ENCODE measurements at places on chromosomes 1 and 21. TPM values are rescaled to one million over a fixed set of nuclear protein-coding genes. Genes with fewer than 3 reads are reported as not detected.

Gene CD1B
- total RNA-seq, result not detected

Gene DISP1
- total RNA-seq, result 4.3 TPM

DNA sequence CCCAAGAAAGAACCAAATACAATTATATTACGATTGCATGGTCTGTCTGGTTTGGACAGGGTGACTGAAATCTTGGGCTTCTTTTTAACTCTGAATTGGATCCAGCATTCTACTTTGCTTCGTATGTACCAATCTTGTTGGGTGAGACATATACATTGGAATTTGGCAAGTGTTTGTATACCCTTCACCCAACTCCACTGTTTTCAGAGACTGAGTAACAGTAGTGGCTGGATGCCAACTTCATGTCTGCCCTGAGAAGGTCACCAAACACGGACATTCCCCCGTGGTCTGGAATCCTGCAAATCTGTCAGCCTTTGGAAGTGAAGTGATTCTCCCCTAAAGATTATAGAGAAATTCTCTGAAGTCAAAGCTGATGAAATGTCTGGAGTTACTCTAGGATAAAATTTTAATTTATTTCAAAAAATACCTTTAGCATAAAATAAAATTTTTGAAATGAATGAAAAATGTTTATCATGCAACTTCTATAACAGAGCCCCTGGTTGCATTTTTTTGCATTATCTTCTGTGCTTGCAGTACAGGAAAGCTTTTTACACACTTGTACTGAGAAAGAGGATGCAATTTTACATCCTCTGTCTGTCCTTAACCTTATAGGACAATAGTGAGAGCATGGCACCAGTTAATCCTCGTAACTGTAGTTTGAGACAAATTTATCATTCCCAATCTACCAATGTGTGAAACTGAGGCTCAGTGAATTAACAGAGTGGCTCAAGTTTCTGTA, 201.8 kb downstream of the DISC1 start:
- H3K27me3 ChIP-seq, result no peaks in the 10 kb centered on the region
- H3K4me1 ChIP-seq, result no peaks in the 10 kb centered on the region
- H3K27ac ChIP-seq, result no peak overlapping the region
- no peaks in the 10 kb centered on the region for H3K36me3 ChIP-seq

- no peak overlapping the region for H3K27ac ChIP-seq
- DNase-seq, result no peak
- peaks cover 3% of the 10 kb centered on the region for H3K4me1 ChIP-seq
- no peak overlapping the region for H3K4me3 ChIP-seq
Measured at GRCh38 chr1:226181996-226182714, 4.4 kb downstream of the ACBD3 start.

- DNase-seq, result no peak
- peaks cover 10% of the 10 kb centered on the region for H3K4me1 ChIP-seq
- no peaks in the 10 kb centered on the region for H3K27me3 ChIP-seq
- no peaks in the 10 kb centered on the region for H3K36me3 ChIP-seq
- H3K27ac ChIP-seq, result no peak overlapping the region
Measured at GRCh38 chr1:209353053-209353452, 230.5 kb upstream of the CAMK1G start.

Gene TNNI3K
- total RNA-seq, result 0.48 TPM

Gene RGS4
- total RNA-seq, result 0.74 TPM

Gene MPL
- total RNA-seq, result not detected

Gene BSND
- total RNA-seq, result 0.43 TPM

Gene DCDC2B
- not detected for total RNA-seq

GRCh38 chr1:31749785-31750735, 14.1 kb downstream of the ADGRB2 start:
- DNase-seq, result no peak
- H3K27me3 ChIP-seq, result no peaks in the 10 kb centered on the region
- H3K27ac ChIP-seq, result no peak overlapping the region
- no peak overlapping the region for H3K4me3 ChIP-seq
- H3K4me1 ChIP-seq, result peaks cover 19% of the 10 kb centered on the region
- no peaks in the 10 kb centered on the region for H3K36me3 ChIP-seq

Gene HAO2
- total RNA-seq, result not detected

Gene SDHB
- total RNA-seq, result 98.7 TPM

- no peak overlapping the region for H3K4me3 ChIP-seq
- no peaks in the 10 kb centered on the region for H3K36me3 ChIP-seq
- 0 out of 2 replicates have a peak, but pooled peaks cover 3% of the 10 kb centered on the region for H3K4me1 ChIP-seq
- H3K27me3 ChIP-seq, result no peaks in the 10 kb centered on the region
Measured at GRCh38 chr1:88678405-88678804, 5.7 kb upstream of the PKN2 start.

DNA sequence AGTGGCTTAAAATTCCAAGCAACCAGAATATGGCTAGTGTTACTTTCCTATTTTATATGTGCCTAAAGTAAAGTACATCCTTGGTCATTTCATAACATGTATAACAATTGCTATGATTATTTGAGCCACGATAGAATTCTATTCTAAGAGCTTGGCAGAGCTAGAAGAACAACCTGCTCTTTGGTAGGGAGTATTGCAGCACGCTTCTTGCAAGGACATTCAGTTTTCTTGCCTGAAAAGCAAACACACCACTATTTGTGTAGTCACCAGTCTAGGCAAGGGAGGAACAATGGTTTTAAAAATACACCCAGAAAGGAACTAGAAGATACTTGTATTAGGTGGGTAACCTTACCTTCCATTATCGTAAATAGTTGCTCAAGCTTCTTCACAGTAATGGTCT, 51.5 kb downstream of the CNST start:
- no peak overlapping the region for H3K27ac ChIP-seq
- H3K36me3 ChIP-seq, result no peaks in the 10 kb centered on the region
- H3K4me1 ChIP-seq, result no peaks in the 10 kb centered on the region
- H3K27me3 ChIP-seq, result no peaks in the 10 kb centered on the region

Gene OR10T2
- not detected for total RNA-seq

Gene CD34
- 0.39 TPM for total RNA-seq

DNA sequence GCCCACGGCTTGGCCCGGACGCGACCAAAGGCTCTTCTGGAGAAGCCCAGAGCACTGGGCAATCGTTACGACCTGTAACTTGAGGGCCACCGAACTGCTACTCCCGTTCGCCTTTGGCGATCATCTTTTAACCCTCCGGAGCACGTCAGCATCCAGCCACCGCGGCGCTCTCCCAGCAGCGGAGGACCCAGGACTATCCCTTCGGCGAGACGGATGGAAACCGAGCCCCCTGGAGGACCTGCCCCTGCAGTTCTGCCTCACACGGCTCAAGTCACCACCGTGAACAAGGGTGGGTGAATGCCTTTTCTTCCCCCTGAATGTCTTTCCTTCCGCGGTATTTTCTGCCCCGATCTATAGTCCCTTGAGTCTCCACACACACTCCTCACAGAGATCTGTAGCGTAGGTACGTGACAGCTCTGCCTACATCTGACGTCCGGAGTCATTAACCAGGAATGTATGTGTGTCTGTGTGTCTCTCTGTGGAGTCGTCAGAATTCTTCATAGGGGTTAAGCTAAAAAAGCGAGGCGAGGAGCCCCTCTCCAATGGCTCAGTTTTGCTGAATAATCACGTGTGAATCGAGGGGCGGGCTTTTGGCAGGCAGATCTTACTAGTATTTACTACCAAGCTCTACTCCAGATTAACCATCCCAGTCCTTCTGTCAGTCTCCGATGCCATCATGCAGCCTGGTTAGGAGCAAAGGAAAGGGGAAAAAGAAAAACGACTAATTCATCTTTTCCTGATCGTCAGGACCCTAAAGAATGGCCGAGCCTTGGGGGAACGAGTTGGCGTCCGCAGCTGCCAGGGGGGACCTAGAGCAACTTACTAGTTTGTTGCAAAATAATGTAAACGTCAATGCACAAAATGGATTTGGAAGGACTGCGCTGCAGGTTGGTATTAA, at the start of gene CDKN2C:
Gene CDKN2C, plus strand, starts transcription at position 635 of the 898 bp plus-strand sequence. Its CDS starts 124 bp downstream, at position 759.
- peak within 1 kb of the TSS; percentile 47 for H3K4me3 ChIP-seq
- peaks cover 11% of the 10 kb centered on the region for H3K4me1 ChIP-seq
- H3K27ac ChIP-seq, result no peak within 1 kb of the TSS
- DNase-seq, result peak; percentile 66

- H3K27ac ChIP-seq, result no peak overlapping the region
- H3K27me3 ChIP-seq, result no peaks in the 10 kb centered on the region
- H3K4me3 ChIP-seq, result no peak overlapping the region
Measured at GRCh38 chr1:79190074-79190473, 183.5 kb upstream of the ADGRL4 start.

Gene KIF2C
- 68.1 TPM for total RNA-seq

Gene OR6N1
- total RNA-seq, result not detected

GRCh38 chr1:109625176-109625575, 5.5 kb downstream of the AMPD2 start:
- no peak overlapping the region for H3K4me3 ChIP-seq
- H3K27me3 ChIP-seq, result no peaks in the 10 kb centered on the region
- peaks cover 17% of the 10 kb centered on the region for H3K36me3 ChIP-seq
- no peaks in the 10 kb centered on the region for H3K4me1 ChIP-seq
- no peak overlapping the region for H3K27ac ChIP-seq

Gene ITPKB
- total RNA-seq, result 4.8 TPM
